ENCODE measurements at places on chromosomes 16 and 17.
A peak's percentile ranks its signal among the peaks of the same experiment; 100 is the strongest.

- DNase-seq = no peak
These were observed 251.1 kb downstream of the SEC14L1 start for GRCh38 chr17:77391668-77392375.

GRCh38 chr17:17433000-17433703 lies 43.6 kb upstream of the MED9 start:
- no peak for DNase-seq

DNA sequence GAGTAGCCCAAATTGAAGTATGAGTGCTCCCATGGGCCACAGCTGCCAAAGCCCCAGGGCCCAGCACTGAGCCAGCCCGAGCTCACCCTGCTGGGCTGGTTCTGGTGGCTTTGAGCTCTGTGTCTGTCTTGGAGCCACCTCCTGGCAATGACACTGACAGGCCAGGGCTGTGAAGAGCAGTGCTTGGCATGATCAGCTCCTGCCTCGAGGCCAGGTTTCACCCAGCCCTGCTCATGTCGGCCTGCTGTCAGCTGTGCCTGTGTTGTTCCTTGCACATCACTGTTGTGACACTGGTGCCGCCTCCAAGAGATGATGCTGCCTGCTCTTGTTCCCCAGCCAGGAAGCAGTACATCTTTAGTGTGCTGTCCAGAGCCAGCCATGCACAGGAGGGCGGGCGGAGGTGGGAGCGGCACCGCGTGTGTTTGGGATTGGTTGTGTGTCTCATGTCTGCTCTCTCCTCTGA lies 26.0 kb downstream of the PLD6 start:
- peak; percentile 21 for DNase-seq

DNA sequence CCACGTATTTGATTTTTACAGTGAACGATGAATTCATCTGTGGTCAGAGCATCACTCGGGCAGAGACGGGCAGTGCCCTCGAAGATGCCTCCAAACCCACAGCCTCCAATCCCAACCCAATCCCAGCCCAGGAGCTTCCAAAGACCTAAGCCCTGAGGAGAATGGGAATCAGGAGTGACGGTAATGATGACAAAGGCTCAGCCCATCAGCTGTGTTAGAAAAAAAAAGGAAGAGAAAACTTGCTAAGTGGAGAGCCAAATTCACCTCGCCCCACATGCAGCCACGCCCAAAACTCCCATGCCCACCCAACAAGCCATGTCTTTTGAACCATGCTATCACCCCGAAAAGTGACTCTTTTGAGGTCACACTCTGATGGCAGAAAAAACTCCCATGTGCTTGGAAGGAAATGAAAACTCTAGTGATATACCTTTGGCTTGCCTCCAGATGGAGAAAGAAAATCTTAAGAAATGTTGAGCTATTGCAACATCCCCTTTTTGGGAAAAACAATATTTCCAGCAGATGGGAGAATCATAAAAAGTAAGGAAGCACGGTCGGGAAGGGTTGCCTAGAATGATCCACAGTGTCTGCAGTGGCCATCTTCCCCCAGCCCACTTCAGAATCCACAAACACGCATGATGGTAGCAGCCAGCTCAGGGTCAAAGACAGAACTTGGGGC lies 37.7 kb downstream of the XYLT1 start:
- no peak for DNase-seq

DNA sequence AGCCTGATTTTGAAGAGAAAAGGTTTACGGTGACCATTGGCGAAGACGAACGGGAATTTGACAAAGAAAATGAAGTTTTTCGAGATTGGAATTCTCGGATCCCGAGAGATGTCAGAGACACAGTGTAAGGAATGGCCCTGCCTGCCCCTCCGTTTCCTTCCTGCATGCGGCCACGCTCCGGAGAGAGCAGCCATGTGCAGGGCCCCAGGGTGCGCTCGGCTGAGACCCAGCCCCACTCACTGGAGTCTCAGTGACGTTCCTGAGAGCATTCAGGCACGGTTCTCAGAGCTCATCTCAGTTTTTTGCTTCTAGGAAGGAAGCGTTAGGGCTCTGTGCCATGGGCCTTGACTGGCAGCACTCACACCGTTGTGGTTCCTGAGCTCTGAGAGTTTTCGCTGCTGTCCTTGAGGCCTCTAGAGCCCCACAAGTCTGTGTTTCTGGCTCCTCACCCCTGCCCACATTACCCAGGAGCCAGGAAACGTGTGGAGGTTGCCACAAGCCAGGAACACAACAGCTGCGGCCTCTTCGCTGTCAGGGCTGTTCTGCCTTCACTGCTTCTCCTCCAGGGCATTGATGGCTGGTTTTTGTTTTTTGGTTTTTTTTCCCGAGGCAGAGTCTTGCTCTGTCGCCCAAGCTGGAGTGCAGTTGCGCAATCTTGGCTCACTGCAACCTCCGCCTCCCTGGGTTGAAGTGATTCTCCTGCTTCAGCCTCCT lies 29.8 kb downstream of the ZC3H18 start:
- no peak for DNase-seq

GRCh38 chr17:64470625-64471024 lies 21.7 kb downstream of the MILR1 start:
- no peak for DNase-seq

DNA sequence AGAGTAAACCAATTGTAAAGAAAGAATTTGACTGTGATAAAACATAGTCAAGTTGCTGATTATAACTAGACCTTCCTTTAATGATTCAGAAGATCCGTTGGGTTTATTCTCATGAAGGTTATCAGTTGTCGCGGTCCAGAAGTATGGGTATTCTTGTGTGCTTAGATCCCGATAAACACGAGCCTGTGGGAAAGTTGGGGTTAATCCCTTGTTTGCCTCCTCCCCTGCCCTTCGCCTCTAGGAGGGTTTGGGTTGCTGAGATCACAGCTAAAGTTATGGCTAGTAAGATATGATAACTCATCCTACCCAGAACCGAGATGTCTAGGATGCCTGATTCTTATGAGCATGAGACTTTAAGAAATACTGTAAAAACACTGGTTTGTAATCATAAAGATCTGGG lies 66.8 kb downstream of the GPRC5B start:
- DNase-seq = no peak

- DNase-seq = peak; percentile 21
These were observed 48.7 kb upstream of the GSE1 start for GRCh38 chr16:85564277-85565051.

Measured in activated naive CD4-positive, alpha-beta T cell treated with anti-CD3 and anti-CD28 coated beads, Interleukin-2, amount 50 U/mL, for 16 hours (primary cell).